Panc1 (cell line): ENCODE measurements at places on chromosomes 11 and 22. TPM values are rescaled to one million over a fixed set of nuclear protein-coding genes. Genes with fewer than 3 reads are reported as not detected.

The SLC22A6 gene
- total RNA-seq = not detected

The ZNF408 gene
- total RNA-seq = 19.8 TPM

The TEAD1 gene
- total RNA-seq = 102 TPM

The BRSK2 gene
- total RNA-seq = 32.2 TPM

The PDGFB gene
- 78.0 TPM for total RNA-seq

The PRRG4 gene
- total RNA-seq = 0.87 TPM

The NOX4 gene
- total RNA-seq = not detected
